Activated CD4-positive, alpha-beta T cell treated with anti-CD3 and anti-CD28 coated beads, Interleukin-2, amount 10 ng/mL, durations not matched to agents 7 days and 5 days (primary cell): ENCODE measurements at places on chromosomes 2 and 18.

GRCh38 chr2:74554820-74555531, 456 bp downstream of the DOK1 start:
- DNase-seq, result peak; percentile 37

GRCh38 chr2:36238106-36238505, 117.5 kb upstream of the CRIM1 start:
- no peak for DNase-seq

DNA sequence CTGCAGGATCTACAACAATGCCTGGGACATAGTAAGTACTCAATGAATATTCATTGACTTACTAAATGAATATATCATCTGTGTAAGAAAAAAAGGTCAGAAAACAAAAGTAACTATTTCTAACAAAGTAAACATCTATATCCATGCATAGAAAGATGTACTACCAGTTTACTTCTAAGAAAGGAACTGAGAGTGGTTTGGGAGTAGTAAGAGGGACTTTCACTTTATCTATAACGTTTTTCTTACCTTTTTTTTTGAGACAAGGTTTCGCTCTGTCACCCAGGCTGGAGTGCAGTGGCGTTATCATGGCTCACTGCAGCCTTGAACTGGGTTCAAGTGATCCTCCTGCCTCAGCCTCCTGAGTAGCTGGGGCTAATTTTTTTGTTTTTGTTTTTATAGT, 25.7 kb downstream of the DHX57 start:
- no peak for DNase-seq

DNA sequence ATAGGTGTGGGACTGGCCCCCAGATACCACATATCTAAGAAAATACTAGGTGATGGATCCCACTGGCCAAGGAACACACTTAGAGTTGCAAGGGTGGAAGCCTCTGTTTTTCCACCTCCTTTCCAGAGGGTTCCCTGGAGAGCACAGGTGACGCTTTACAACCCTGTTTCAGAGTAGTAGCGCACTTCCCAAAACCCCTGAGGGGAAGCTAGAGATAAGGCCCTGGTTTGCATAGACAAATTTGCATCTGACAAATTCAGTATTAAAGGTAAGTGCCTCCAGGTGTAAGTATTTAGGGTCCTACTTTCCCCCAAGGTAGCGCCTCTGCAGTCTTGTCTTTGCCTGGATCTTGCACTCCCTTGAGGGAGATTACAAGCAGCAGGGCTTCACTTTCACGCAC, 474 bp upstream of the CERKL start:
- no peak for DNase-seq

GRCh38 chr2:47485751-47486300, 82.9 kb downstream of the MSH2 start:
- DNase-seq, result no peak

DNA sequence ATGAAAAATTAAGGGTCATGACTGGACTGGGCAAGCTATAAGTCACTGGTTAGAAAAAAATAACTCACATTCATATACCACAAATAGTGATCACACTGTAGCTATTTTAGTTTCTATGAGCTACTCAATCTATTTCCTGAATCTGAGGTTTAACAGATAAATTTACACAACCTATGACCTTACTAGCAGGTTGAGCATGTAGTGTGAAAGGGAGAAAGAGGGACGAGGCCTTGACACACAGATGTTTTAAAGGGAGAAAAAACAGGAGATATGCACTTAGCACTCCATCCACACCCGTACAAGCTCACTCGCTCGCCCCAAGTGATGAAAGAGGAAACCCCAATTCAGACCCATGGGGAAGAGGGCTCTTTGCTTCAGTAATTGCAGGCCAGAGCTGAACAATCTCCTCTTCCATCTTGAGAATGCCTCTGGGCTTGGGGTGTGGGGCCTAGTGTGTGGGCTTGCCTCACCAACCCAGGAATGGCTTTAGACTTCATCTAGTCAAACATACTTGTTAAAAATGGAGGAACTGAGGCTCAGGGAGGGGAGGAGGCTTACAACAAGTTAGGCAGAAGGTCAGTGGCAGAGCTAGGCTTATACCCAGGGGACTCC, 10.7 kb downstream of the CYRIA start:
- no peak for DNase-seq

GRCh38 chr2:176435729-176436128, 166.5 kb downstream of the MTX2 start:
- DNase-seq, result no peak

DNA sequence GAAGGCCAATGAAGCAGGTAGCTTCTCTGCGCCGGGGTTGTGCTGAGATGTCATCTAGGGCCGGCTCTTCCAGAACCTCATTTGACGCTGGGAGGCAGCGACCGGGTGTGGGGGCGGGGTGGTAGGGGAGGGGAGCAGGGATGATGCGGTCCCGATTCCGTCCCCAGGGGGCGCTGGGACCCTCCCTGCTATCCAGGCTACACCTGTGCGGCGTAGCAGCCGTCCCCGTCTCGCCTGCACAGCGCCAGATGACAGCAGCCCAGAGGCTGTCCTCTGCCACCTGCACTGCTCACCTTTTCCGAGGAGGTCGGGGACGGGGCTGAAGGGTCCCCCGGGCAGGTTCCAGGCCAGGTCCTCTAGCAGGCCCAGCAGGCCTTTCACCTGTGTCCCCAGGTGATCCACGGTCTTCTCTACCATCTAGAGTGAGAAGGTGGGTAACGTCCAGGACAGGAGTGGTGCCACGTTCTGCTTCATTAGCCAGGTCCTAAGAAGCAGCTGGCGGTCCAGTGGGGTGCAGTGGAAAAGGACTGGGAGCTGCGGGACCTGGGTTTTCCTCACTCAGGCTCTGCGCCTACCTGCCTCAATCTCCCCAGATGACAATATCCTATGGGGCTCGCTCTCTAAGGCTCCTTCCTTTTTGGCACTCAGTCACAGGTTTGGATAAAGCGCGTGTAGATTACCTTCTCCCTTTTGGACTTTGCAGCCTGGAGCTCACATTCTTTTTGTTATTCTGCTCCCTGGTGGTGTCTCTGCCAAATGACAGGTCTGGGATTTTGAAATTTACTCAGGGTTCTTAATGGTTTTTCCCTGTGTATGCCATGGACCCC, 56.0 kb upstream of the RAB6C start:
- DNase-seq, result no peak

DNA sequence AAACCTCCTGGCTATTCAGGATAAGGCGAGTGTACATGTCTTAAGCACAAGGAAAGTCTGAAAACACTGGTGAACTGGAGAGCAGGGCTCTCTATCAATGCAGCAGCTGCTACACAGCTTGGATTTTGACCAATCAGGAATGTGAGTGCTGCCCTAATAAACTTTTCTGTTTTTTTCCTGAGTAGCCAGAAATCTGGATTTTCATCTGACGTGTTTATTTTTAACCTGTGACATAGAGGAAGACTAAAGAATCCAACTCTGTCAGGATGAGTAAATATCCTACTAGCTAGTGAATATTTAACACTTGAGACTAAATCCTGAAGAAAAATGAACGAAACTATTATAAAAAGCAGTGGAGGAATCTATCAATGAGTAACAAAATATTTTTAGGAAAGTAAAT, 1638.9 kb downstream of the LRP1B start:
- no peak for DNase-seq

- DNase-seq, result no peak
Measured at GRCh38 chr2:202608142-202608852, 26.5 kb upstream of the FAM117B start.

GRCh38 chr2:141271346-141271745, 859.5 kb downstream of the LRP1B start:
- DNase-seq, result no peak
